CD4-positive, alpha-beta T cell treated with Interleukin-17A for 1 hour (primary cell): ENCODE measurements at places on chromosomes 5 and 9.

GRCh38 chr9:9215050-9215449 lies 1397.8 kb downstream of the PTPRD start:
- no peak for DNase-seq

- no peak for DNase-seq
These were observed 489.2 kb upstream of the MEF2C start for GRCh38 chr5:89372176-89372575.

- no peak for DNase-seq
These were observed 58.4 kb downstream of the DAB2IP start for GRCh38 chr9:121709798-121710197.

DNA sequence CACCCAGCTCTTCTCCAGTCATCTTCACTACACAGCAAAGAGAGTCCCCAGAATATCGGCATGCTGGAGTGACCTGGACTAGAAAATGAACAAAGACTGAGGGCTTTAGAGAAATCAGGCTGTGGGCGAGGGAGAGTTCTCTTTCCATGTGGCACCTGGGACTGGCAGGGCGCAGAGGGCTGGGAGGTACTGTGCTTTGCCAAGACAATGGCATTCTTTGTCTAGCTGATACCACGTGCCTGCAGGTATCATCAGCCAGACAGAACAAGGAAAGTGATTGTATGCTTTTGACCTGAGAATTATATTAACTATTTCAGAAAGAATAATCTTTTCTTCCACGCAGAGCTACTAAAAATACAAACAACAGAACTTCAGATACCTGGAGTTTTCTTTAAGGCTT lies 30.5 kb downstream of the DDX31 start:
- no peak for DNase-seq

DNA sequence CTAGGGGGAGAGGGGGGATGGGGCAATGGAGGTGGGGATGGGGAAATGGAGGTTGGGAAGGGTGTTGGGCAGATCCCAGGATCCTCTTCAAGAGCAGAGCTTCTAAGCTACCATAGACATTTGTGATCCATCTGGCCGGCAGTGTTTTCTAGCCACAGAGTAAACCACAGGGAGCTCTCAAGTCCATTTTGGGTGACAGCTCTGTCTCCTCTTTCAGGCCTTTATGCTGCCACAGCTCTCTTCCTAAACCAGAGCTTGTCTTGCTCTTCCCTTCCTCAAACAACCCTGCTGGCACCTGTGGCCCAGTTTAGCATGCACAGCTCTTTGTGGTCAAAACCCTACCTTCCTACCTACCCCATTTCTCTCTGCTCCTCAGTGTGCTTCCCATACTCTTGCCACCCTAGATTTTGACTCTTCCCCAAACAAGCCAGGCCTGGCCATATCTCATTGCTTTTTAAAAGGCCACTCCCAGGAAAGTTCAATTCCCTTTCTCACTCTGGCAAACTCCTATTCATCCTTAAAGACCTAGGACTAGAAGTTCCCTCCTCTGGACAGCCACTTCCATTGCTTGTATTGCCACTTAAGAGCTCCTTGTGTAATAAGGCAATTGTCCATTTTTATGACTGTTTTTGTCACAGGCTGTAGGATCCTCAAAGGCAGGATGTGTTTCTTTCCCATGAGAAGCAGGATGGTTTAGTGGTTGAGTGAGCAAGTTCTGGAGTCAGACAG lies 84.3 kb upstream of the PANK3 start:
- no peak for DNase-seq

DNA sequence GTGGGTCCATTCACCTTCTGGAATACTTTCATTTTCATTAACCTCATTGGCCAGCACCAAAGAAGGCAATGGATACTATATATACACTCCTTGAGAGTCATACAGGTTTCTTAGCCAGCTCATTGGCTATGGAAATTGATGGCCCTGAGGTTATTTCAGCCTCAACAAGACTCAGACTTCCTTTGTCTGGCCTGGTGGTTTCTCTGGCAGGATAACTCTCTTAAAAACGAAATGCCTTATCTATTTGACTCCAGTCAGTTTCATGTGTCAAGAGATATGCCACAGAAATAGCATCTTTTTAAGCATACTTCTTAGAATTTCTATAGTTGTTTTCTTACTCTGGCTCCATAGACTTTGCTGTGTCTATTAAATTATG lies 28.9 kb downstream of the CDH9 start:
- no peak for DNase-seq

- DNase-seq = no peak
These were observed 74.7 kb downstream of the FCHO2 start for GRCh38 chr5:73030531-73030930.

DNA sequence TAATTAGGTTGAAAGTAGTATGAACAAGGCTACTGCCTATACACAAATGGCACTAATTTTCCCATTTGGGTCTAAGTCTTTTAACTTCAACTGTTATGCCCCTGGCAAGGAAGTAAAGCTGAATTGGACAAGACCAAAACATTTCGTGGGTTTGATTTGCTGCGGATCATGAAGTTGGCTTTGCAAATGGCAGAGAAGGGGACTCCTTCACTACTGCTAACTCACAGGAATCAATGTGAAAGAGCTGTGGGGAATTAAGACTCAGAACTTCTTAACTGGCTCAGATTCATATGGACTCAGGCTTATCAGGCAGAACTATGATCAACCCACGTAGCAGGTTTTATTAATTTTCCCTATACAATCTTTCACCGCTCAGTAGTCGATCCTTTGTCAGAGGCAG lies 73.8 kb upstream of the IFNE start:
- DNase-seq = no peak

- DNase-seq = peak; percentile 5
These were observed at the start of gene SYK for GRCh38 chr9:90801241-90801972. TSS of gene SYK (plus strand) at chr9:90801819. CDS start at chr9:90843899, 42,080 bp downstream.

- DNase-seq = no peak
These were observed 355.3 kb downstream of the NR2F1-AS1 start for GRCh38 chr5:93225748-93226147.

DNA sequence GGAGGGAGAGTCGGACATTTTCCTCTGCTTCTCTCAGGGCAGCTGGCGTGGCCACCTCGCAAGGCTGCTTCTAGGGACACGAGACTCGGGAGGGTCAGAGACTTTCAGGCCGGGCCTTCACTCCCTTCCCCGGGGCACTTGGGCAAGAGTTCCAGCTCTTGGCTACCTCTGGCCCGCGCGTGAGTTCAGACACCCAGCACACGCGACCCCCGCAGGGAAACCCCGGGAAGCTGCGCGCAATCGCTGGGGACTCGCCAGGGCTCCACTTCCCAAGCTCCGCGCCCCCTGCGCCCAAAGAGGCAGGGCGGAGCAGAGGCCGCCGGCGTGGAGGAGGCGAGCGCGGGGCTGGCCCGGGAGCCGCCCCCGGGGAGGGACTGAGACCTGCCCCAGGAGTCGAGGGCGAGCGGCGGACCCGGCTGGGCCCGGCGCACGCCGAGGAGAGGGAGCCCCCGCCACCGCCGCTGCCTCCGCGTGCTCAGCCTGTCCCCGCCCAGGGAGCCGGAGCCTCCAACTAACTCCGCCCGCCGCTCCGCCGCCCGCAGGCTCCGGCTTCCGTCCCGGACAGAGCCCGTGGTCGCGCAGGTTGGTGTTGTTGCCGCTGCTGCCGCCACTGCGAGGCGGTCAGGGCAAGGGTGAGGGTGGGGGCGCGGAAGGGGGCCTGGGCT lies at the start of gene PAM:
Gene PAM (plus strand): TSS at position 539 of the 665 bp plus-strand sequence. CDS start 110,891 bp downstream, outside the sequence.
- DNase-seq = peak; percentile 75

DNA sequence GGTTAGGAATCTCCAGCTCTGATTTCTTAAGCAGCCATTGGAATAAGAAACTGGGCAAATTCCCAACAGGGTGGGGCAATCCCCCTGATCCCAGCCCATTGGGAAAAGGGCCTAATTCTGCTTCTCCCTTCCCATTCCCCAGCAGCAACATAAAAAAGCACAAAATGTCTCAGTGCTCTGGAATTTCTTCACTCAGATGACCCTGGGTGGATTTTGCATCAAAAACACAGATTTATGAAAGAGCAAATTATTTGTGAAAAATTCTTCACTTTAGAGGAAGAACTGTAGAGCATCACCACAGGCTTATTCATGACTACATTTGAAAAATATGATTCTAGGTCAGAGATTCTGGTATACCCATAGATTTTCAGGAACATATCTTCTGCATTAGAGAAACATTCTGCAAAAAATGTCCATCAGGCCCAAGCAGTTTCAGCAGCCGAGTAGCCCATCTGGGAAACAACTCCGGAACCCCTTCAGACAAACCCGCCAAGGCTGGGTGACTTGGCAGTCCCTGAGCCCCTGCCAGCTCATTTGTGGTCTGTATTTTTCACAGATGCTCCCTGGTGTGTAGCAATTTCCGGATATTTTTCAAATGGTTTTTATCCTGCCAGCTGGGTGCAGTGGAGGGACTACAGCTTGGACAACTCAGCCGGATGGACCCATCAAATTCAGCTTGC lies 102.1 kb upstream of the RANBP3L start:
- DNase-seq = no peak

GRCh38 chr5:61333954-61334867 lies 2.2 kb downstream of the ZSWIM6 start:
- no peak for DNase-seq

GRCh38 chr9:25284365-25284764 lies 393.9 kb downstream of the TUSC1 start:
- no peak for DNase-seq

- peak; percentile 8 for DNase-seq
These were observed 89.5 kb downstream of the EPB41L4A start for GRCh38 chr5:112329419-112330090.

DNA sequence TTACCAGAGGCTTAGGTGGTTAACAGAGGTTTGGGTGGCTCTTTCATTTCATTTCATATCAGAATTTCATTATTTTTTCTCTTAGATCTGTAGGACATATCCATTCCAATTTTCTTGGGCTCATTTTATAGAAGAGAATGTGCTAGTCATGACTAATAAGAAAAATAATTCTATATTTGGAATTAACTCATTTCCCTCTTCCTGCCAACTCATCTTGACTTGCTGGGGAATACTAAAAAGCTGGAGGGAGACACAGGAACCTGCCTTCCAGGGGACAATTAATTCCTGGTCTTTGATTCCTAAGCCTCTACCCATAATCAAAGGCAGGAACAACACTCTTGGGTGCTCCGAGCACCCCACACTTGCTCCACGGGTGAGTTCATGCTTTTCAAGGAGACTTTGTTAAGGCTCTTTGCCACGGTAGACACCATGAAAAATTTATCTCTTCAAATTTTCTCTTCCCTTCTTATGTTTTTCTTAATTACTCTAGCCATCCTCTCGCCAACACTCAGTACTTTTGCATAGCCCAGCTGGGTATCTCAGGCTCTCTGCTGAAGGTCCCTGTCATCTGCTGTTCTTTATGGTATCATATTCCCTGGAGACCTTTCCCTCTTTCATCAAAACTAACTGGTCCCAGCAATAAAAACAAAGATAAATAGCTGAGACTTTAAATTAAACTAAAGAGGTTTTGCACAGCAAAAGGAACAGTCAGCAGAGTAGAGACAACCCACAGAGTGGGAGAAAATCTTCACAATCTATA lies 273.9 kb downstream of the NPR3 start:
- no peak for DNase-seq

DNA sequence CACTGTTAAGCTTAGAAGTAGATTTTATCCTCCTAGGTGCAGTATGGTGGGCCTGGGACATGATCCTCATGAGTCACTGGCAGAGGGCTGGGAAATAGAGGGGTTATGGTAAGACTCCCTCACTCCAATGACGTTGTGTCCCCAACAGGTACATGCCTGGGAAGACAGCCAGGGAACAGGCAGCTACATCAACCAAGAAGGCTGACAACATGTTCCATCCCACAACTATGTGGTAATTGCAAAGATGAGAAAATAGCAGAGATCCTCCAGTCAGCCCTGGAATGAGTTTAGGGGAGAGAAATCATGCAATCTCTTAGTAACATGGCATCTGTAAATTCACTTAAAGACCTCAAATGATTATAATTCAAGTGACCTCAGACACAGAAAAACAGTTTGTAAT lies 114.4 kb upstream of the LIFR start:
- DNase-seq = no peak

DNA sequence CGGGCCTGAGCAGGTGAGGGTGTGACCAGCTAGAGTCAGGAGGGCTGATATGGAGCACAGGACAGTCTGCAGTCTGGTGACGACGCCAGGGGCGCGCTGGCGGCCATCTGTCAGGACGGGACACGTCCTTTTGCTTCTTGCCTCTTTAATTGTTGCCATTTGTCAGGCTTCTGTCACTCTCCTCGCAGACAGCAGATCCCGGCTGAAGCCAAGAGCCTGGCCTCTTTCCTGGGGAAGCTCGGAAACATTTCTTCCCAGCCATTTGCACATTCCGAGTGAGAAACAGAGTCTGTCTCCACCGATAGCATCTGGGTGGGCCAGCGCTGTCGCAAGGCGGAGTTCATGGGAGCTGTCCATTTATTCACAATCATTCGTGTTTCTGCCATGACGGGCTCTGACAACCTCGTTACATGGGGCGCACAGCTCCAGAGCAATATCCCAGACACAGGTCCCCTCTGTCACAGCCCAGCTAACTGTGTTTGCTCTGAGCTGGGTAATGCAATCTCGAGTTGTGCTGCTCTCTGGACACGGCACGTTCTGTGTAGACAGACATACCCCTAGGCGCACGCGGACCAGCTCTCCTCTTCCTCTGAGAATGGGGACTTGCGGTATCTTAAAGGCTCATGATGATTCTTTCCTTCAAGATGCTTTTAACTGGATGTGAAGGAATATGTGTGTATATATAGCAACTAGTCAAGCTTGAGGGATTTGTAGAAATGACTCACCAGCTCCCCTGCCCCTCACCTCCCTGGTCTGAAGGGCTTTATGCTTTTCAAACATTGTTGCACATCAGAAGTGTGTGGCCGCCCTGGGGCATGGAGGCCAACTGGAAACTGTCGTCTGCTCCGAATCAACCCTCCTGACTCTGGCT lies 105.3 kb upstream of the FCN2 start:
- DNase-seq = no peak

GRCh38 chr5:54177058-54177457 lies 133.3 kb downstream of the ARL15 start:
- DNase-seq = no peak

- DNase-seq = peak; percentile 61
These were observed 16.5 kb downstream of the ASS1 start for GRCh38 chr9:130461218-130461630.

- no peak for DNase-seq
These were observed 7.9 kb downstream of the TMEM167A start for GRCh38 chr5:83069096-83069799.
